Stimulated activated CD8-positive, alpha-beta memory T cell treated with anti-CD3 and anti-CD28 coated beads, Interleukin-2, amount 100 ng/mL, for 1 hour (primary cell): ENCODE measurements at places on chromosomes 4 and X.

- no peak for DNase-seq
These were observed 9.4 kb downstream of the IL15 start for GRCh38 chr4:141645611-141646340.

DNA sequence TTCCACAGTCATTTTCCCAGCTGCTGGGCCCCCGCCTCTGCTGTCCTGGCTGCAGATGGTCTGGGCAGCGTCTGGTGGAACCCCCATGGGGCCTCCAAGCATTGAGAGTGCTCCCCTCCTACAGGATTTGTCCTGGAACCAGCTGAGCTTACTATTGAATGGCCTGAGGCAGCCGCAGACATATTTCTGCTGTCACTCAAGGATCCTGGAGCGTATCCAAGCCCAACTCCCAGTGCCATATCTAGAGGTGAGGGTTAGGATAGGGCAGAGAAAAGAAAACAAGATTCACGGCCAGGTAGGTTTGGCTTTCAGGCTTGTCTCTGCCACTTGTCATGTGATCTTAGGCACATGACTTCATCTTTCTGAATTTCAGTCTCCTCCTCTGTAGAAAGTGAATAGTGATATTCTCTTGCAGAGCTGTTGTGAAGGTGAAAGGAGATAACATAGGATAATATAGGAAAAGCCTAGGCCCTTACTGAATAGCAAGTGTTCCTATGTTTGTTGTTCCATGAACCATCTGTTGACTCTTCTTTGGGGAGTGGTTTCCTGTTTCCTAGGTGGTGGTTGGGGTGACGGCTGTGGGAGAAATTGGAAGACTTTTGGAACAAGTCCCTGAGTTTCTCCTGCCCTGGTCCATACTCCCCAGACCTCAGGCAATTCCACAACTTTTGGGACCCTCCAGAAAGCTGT is 52.3 kb downstream of the SEPSECS start:
- DNase-seq: no peak

GRCh38 chr4:150211799-150212445 is 133.7 kb downstream of the DCLK2 start:
- DNase-seq: no peak

- DNase-seq: no peak
These were observed 18.0 kb downstream of the NBDY start for GRCh38 chrX:56746996-56747395.

GRCh38 chrX:51804741-51805140 is 61.5 kb downstream of the GSPT2 start:
- DNase-seq: no peak

DNA sequence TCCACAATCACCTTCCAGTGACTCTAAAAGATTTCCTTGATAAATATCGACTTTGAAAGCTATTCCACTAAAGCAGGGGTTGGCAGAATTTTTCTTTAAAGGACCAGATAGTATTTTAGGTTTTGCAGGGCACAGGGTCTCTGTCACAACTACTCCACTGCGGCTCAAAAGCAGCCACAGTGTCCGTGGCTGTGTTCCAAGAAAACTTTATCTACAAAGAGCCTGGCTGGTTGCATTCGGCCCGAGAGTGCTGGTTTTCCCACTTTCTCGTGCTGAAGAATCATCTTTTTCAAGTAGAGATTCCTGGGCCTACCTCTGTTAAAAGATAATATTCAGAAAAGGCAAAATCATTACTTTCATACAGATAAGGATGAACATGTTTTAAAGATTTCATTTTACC is 55.6 kb downstream of the TSPAN7 start:
- no peak for DNase-seq

- DNase-seq: no peak
These were observed 25.3 kb upstream of the SOD3 start for GRCh38 chr4:24770032-24770584.

DNA sequence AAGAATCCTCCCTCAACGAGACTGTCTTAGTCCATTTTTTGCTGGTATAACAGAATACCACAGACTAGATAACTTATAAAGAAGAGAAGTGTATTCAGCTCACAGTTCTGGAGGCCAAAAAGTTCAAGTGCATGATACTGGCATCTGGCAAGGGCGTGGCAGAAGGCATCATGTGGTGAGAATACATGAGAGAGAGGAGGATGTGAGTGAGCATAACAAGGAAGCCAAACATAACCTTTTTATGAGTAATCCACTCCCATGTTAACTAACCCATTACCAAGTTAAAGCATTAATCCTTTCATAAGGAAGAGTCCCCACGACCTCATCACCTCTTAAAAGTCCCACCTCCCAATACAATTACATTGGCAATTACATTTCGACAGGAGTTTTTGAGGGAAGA is 504.6 kb downstream of the IQCM start:
- no peak for DNase-seq

DNA sequence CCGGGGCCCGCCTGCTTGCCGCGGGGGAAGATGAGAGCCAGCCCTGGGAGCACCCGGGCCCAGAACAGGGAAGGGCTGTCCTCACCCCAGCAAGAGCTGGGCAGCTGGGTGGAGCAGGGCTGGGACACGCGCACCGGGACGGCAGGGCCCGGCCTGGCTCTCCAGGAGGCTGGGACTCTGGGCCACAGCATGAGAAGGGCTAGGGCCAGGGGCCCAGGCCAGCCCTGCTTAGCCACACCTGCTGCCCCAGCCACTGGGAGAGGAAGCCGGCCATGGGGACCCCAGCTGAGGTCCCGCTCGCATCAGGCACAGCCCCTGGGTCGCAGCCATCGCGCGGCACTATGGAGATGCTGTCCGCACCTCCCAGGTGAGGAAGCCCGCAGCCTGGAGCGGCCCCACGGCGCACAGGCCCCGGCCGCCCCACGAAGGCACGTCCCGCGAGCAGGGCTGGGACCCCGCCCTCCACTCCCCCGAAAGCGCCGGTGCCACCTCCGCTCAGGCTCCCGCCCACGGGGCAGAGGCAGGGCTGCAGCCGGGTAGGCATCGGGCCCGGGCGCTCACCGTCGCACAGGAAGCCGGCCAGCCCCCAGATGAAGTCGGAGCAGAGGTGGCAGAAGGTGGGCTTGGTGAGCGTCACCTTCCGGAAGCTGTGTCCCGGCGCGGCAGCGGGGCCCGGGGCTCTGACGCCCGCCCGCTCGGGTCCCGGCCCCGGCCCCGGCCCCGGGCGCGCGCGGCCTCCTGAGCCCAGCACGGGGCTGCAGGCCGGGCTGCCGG is 531 bp downstream of the DGKQ start:
- peak; percentile 16 for DNase-seq

DNA sequence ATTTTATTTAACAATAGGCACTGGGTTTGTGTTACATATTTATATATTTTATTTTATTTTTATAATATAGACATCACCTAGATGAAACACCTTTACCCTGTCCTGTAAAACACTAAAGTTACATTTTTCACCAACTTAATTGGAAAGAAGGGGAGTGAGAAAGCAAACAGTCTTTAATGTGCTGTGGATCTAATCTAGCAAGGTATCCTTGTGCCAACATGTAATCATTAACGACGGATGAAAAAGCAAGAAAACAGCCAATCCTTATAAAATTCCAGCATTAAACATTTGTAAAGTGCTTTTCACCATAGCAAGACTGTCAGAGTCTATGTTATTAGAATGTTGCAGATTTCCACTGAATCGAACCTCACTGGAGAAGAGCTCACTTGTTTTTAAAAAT is 92.7 kb downstream of the HHIP start:
- no peak for DNase-seq

GRCh38 chr4:156975686-156976085 is 4.1 kb upstream of the PDGFC start:
- DNase-seq: no peak

GRCh38 chrX:150934453-150934852 is 36.0 kb upstream of the CD99L2 start:
- no peak for DNase-seq

GRCh38 chr4:137545461-137545861 is 13.2 kb upstream of the PCDH18 start:
- no peak for DNase-seq

DNA sequence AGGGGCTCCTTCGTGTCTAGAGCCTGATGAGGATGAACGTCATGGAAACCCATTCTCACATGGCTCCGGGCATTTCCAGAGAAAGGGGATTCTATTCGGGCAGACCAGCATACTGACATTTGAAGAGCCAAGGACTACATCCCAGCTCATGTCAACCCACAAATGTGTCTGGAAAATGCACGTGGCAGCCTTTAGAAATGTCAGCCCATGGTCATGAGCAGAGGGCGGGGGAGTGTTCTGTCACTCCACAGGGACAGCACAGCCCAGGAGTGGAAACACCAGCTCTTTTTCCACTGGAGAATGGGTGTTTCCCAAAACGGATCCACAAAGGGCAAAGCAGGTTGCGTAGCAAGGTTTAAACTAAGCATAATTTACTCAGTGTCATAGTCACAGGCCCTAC is 207.0 kb downstream of the BCOR start:
- DNase-seq: no peak

DNA sequence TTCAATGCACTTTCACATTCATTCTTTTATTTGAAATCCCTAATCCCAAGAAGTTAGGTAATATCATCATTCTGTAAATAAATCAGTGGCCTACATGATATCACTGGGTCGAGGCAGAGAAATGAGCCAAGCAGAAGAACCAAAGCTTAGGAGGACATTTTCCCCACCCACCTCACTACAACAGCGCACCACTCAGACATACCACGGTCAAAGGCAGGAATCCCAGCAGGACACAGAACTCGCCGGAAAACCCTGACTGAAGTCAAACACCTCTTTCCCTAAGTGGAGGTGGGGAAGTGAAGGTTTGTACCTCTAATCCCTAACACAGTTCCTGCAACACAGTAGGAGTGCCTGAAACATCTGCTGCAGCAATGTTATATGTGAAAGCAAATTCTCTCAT is 21.5 kb downstream of the RELL1 start:
- DNase-seq: no peak

DNA sequence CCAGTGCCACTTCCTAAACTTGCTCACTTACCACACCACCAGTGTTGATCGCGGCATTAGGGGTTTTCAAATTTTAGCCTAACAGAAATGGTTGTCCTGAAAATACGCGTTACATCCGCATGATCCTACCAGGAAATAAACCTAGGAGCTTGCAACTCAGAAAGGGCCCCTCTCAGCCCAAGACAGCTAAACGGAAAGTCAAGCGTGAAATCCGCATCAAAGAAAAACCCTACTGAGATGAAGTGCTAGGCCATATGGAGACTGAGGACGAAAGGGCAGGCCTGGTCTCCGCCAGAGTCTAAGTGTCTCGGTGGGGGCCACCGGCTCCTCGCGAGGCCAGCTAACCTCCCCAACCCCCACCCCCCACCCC is 626 bp downstream of the YTHDC1 start:
- DNase-seq: no peak
